ENCODE measurements at places on chromosomes 16 and 17. TPM values are rescaled to one million over a fixed set of nuclear protein-coding genes. Genes with fewer than 3 reads are reported as not detected.

GRCh38 chr16:88494335-88495154 lies 41.5 kb downstream of the ZFPM1 start:
- no peak overlapping the region for H3K27ac ChIP-seq
- H3K4me1 ChIP-seq = peaks cover 1% of the 10 kb centered on the region
- H3K27me3 ChIP-seq = no peaks in the 10 kb centered on the region
- DNase-seq = no peak
- no peak overlapping the region for H3K4me3 ChIP-seq

DNA sequence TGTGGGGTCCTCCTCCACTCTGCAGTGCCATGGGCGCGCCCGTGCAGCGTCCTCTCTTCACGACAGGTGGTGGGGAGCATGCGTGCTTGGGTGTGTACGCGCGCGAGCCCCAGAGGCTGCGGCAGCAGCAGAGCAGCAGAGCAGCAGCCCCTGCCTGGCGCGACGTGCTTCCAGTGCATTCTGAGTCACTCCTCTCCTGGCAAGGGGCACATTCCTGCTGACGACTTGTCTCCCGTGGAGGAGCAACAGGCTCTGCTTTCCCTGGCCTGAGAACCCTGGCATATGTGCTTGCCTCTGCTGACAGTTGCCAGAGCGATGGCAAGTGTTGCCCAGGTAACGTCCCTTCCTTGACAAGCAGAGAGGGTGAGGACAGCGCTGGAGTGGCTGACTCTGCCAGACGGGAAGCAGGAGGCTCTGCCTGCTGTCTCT lies 133.8 kb upstream of the PLCG2 start:
- no peak overlapping the region for H3K27ac ChIP-seq
- no peaks in the 10 kb centered on the region for H3K4me1 ChIP-seq
- H3K36me3 ChIP-seq = no peaks in the 10 kb centered on the region
- H3K27me3 ChIP-seq = no peaks in the 10 kb centered on the region
- peak; percentile 77 for DNase-seq

GRCh38 chr17:47776330-47777197 lies 43.5 kb downstream of the TBX21 start:
- H3K27ac ChIP-seq = no peak overlapping the region
- H3K4me3 ChIP-seq = no peak overlapping the region
- peaks cover 10% of the 10 kb centered on the region for H3K27me3 ChIP-seq
- no peaks in the 10 kb centered on the region for H3K36me3 ChIP-seq

DNA sequence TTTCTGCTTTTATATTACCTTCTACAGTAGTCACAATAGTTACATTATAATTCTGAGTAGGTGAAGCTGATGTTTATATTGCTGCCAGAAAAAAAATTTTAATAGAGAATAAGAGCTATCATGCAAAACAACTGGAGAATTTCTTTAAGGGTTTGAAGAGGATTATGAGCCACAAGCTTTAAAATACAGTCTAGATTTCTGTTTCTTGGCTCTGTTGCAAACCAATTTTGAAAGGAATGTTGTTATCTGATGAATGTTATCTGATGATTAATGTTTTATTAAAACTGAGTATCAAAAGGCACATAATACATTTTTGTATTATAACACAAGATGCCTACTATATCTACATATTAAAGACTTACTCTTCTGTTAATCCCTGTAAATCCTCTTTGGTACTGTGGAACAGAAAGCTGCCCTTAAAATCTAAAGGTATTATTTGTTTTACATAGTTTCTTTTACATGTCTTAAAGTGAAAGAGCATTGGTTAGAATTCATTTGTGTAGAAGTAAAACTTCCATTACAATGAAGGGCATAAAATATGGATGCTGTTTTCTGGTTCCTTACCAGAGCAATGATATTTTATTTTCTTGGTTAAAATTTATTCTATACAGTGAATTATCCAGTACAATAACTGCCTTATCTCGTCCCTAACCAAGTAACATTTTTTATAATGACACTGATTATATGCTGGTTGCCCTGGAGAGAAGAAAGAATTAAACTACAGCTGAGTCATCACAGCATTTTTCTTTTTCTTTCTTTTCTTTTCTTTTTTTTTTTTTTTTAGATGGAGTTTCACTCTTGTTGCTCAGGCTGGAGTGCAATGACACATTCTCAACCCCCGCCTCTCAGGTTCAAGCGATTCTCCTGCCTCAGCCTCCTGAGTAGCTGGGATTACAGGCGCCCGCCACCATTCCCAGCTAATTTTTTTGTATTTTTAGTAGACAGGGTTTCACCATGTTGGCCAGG lies 205.7 kb downstream of the TANC2 start:
- no peaks in the 10 kb centered on the region for H3K36me3 ChIP-seq
- no peak overlapping the region for H3K27ac ChIP-seq
- DNase-seq = no peak

PRR15L gene
- 74.6 TPM for total RNA-seq

TBC1D26 gene
- not detected for total RNA-seq

All from upper lobe of left lung (tissue), 6 donors.